ENCODE measurements at places on chromosomes 6 and 20. TPM values are rescaled to one million over a fixed set of nuclear protein-coding genes. Genes with fewer than 3 reads are reported as not detected.

EYA2 gene
- total RNA-seq, result not detected

HEY2 gene
- total RNA-seq, result not detected

RRAGD gene
- 15.9 TPM for total RNA-seq

CCN5 gene
- 0.20 TPM for total RNA-seq

PLCB4 gene
- 2.5 TPM for total RNA-seq

SEL1L2 gene
- not detected for total RNA-seq

LAMA5 gene
- 321 TPM for total RNA-seq

GUCA1A gene
- not detected for total RNA-seq

MAP3K5 gene
- 11.8 TPM for total RNA-seq

UBE2C gene
- total RNA-seq, result 205 TPM

DNA sequence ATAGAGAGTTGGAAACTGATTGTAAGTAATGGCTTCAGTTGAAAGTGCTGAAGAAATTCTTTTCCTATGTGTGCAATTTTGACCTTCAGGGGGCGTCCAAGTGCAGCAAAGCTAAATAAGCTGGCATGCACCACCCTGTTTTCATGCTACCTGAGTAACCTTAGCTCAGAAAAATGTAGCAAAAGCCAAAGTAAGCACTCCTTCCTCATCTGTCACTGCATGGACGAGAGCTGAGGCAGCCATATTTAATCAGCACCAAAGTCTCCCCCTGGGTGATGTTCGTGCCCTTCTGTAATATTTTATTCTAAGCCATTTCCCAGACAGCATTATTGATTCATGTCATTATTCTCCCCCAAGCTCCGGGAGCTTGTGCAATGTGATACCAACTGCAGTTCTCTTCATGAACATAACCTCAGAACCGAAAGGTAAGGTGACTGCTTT lies 123.1 kb downstream of the RPS12 start:
- DNase-seq, result peak; percentile 57

DNA sequence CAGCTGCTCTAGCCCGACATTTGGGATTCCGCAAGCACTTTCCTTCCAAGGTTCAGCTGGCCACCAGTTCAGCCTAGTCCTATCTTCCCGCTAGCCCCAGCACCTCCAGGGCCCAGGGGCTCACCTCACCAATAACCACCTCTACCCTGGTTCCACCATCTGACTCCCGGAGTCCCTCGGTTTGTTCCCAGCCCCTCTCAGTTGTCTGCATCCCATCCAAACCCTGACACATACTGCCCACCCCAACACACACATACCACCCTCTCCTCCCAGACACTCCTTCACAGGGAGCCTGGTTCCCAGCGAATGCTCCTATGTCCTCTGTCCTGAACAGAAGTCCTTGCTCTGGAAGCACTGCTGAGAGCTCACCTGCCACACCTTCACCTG lies 418 bp downstream of the TNXB start:
- no peak for DNase-seq

GRCh38 chr6:83879746-83880145 lies 20.3 kb downstream of the CYB5R4 start:
- no peak for DNase-seq

GRCh38 chr20:19875376-19876221 lies 117.5 kb downstream of the RIN2 start:
- DNase-seq, result no peak

DNA sequence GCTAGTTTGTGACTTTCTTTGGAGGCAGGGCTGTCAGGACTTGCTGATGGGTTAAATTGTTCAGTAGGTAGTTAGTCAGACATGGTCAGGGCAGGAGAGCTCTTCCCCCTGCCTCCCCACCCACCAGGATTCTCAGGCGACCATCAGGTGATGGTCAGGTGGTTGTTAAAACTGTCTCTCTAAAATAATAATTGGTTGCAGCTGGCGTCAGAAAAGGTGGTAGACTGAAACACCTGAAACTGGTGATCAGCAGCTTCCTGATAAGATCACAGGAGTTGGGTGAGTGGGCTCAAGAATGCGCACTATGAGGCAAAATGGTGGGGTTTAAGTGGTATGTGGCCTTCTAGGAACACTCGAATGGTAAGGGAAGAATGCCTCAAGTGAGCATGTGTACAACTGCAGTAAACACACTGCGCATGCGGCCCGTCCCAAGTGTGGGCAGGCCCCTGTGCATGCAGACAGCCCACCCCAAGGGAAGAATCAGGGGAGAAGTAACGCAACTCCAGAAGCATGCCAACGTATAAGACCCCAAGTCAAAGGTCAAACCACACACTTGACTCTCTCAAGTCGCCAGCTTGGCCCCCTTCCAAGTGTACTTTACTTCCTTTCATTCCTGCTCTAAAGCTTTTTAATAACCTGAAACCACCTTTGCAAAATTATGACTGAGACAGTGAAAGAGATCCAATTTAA lies 7.9 kb upstream of the BLCAP start:
- no peak for DNase-seq

- DNase-seq, result no peak
Observed at GRCh38 chr6:24492475-24492874, 2.3 kb upstream of the ALDH5A1 start.

DNA sequence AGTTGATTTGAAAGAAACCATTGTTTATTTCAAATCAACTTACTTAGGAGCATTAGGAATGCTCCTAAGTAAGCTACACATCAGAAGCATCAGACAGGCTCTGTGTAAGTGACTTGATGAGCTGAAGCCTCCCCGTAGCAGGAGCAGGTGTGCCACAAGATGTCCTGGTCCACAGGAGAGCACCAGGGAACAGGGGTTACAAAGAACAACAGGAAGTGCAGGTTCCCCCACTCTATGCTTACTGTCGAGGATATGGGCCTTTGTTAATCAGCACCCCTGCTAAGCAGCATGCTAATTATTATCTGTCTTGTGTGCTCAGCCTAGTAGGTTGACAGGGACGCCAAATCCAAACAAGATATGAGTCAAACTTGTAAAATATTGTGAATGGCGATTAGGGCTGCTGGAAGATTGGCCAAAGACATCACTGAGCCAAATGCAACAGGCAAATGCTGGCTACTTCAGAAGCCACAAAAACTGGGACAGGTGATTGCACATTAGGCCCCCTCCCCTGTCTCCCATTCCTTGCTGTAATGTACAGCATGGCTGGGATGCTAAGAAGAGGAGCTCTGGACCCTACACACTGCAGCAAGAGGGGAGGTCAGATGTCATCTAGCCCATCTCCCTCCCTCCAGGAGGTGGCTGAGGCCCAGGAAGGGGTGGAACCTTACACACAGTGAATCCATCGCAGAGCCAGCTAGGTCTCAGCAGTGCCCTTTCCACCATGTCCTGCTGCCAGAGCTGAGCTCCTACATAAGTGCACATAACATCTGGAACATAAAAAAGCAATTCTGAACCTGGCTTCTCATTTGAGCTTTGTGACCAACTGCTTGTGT lies 939 bp downstream of the TGM3 start:
- DNase-seq, result no peak

DNA sequence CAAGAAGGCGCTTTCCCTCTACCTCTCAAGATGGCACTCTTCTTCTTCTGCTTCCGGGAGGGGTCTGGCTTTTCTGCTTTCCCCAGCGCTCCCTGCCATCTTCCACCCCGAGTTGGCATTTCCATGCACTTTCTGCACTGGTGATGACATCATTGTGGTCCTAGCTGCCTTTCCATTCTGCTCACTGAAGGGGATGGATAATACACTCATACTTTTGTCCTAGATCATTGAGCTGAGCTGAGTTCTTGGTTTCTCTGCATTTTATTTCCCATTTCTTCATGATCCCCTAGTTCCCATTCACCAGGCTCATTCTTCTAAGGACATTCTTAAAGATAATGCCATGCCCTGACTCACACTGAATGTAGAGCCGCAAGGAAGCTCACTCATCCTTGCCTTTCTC lies 96.7 kb downstream of the EDN1 start:
- no peak for DNase-seq

GRCh38 chr20:58688840-58689239 lies 3.8 kb upstream of the NPEPL1 start:
- no peak for DNase-seq

DNA sequence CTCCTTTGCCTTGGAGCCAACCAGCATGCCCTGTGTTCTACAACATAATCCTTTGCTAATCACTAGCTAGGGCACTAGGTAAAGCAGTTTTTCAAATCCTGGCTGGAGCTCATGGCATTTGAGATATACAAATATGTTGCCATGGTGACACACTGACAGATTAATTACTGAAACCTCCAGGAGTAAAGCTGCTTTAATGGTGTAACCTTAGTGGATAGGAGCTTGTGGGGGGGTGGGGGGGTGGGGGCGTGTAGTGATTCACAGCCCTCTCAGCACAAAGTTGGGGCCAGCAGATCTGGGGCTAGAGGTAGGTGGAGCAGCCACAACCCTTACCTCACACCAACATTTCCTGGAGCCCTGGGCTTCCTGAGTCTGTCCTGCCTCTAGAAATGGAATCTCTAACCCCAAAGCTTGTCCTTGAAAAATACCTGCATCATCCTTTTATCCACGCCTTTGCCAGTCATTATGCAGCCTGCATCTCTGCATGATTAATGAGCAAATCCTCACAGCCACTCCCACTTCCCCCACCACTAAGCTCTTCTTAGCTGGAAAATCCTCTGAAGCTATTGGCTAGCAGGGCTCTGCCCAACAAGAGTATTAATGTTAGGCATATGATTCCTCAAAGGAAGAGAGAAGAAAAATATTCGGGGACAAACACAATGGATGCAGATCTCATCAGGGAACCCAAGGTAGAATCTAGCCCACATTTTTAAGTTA lies 84.5 kb upstream of the PRND start:
- no peak for DNase-seq

- no peak for DNase-seq
Observed at GRCh38 chr6:44410363-44410762, 22.9 kb downstream of the CDC5L start.

GRCh38 chr6:21279619-21280018 lies 313.9 kb upstream of the SOX4 start:
- DNase-seq, result no peak

DNA sequence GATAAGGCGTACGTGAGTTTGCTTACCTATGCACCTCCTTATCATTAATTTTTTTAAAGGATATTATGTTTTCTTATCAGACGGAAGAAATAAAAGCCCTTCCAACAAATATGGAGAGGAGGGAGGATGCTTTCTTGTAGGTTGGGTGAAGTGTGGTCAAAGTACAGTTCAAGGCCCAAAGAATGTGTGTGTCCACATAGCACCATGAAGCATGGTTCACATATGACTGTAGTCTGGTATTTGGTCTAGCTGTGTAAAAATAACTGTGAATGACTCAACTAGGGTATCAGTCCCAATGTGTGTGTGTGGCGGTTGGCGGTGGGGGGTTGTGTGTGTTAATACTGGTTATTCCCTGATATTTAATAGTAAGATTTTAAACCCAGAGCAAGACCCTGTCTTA lies 212.7 kb downstream of the TMEM242 start:
- no peak for DNase-seq

DNA sequence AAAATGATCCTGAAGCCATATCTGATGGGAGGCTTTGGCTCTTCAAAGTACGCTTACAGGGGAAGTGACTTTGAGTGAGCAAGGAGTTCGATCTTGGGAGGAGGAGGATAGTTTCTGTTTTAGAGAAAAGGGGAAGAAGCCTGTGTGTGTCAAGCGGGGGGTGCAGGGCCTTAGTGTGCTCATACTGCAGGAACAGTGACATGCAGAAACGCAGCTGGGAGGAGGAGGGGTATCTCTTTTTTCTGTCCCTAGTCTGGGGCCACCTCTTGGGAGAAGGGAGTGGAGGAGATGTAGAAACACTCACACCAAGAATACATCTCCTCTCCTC lies 19.8 kb downstream of the SIRPD start:
- DNase-seq, result no peak

DNA sequence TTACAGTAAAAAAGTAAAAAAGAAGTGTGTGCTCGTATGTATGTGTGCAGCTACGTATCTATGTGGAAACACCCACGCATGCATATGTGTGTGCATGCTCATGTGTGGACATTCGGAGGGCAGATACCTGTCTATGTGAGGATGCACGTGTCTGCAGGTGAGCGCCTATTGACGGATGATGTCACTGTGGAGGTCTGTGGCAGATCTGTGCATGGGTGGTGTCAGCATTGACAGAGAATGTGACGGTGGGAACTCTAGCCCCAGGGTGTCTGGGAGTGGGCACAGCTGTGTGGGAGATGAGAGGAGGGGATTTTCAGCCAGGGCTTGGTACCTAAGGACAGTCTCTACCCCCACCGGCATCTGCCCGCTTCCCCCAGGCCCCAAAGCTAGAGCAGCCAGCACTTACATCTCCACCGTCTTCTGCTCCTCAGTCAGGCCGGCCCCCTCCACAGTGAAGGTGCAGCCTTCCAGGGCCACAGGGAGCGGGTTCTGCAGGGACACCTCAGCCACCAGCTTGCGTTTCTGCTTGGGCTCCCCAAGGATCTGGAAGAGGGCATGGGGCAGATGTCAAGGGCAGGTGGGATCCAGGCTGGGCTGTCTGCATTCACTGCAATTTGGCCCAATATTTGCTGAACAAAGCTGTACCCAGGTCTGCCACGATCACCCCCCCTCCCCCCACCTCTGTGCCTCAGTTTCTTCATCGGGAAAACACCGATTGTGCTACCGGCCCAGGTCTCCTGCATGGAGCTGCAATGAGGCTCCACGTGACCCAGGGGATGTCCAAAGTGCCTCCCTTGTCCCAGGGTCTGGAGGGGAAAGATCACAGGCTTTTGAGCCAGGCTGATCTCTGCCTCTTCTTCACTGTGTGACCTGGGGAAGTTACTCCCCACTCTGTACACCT lies 34.1 kb downstream of the TGM2 start:
- no peak for DNase-seq

DNA sequence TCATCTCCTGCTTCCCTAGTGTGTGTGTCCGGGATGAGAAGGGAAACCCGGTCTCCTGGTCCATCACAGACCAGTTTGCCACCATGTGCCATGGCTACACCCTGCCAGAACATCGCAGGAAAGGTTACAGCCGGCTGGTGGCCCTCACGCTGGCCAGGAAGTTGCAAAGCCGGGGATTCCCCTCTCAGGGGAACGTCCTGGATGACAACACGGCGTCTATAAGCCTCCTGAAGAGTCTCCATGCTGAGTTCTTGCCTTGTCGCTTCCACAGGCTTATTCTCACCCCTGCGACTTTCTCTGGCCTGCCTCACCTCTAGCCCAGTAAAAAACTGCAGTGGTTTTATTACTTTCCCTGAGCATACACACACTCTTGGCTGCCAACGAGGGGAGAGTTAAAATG lies 23.9 kb upstream of the C6orf141 start:
- no peak for DNase-seq

GRCh38 chr6:35176301-35177024 lies 35.3 kb upstream of the TCP11 start:
- DNase-seq, result no peak

DNA sequence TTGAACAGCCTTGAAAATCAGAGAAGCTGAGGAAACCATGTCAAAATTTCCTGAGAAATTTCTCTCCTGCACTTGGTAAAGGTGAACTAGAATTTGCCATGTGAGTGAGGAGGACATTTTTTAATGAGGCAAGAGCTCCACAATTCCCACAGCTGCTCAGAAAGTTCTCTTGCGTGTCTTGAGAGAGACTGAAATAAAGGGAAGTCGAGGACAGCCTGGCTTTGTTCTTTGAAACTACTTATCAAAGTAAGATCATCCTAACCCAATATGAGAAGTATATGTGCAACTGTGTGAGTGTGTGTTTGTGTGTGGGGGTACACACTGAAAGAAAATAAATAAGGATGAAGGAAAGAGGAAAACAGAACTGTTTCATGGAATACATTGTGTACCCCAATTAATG lies 163.4 kb downstream of the SLC24A3 start:
- DNase-seq, result no peak

Measured in HCT116 (cell line).